ENCODE measurements at places on chromosomes 3 and 15.

GRCh38 chr3:42425736-42426407 lies 15.5 kb upstream of the LYZL4 start:
- DNase-seq, result no peak

GRCh38 chr15:101456057-101456739 lies 33.3 kb downstream of the PCSK6 start:
- DNase-seq, result peak; percentile 96

DNA sequence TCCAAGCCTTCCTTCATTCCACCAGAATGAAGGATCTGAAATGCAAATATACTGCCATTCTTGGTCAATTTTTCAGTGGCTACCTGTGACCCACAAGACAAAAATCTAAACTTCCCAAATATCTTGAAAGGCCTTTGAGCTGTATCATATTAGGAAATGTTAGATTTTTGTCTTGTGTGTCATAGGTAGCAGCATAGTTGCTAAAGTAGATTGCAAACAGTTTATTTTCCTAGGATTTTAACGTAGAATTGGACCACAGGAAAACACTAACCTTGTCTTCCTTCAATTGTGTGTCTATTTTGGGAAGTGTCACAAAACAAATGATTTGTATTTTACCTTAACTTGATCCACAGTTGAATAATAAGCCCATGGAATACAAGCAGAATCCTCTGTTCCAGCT lies 42.4 kb downstream of the CP start:
- no peak for DNase-seq

DNA sequence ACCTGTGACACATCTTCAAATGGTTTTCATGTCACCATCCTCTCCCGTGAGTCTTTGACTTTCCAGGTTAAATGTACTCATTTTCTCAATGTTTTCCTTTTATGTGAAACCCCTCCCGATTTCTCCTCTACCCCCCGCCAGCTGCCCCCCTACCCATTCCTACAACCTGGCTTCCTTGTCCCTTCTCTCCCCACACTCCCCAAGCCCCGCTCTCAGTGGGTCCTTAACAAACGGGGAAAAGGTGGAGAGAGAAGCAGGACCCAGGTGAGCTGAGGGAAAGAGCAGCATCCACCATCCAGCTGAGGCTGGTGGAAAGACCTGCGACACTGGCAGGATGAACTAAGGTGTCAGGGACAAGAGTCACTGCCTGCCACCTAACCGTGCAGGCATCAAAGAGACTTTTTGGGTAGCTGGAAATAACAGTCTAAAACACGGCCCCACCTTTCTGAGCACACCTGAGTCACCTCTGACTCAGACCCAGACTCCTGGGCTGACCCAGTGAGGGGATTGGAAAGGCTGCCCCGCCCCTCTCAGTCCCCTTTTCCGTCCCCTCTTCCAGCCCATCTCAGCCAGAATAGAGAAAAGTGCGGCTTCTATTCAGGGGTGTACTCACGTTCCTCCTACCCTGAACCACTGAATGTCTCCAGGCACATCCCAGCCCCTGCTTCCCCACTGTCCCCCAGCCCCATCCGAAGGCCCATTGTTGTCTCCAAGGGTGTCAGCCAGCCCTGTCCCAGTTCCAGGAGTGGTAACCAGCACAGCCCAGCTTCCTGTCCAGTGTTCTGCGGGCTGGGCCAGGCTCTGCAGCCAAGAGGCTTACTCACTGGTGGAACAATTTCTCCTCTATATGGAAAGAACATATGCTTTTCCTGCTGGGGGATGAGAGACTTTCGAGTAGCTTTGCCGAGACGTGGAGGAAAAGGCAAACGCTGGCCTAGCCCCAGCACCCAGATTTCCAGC lies 20.4 kb downstream of the ISG20 start:
- no peak for DNase-seq

DNA sequence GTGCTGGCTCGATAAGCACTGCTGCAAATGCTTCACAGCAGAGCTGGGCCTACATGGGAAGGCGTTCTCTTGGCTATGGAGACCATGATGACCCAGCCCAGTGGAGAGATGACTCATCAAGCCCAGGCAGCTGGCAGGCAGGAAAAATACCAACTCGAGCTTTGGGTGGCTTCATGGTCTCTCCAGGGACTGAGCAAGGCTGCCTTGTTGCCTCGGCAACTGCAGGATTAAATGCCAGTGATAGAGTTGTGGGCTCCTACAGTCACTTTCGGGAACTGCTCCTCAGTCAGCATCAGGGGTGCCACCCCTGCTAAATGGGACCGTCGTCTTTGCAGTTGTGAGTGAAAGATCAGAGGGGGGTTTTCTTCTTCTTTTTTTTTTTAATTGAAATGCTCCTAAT lies 54.6 kb upstream of the MYZAP start:
- no peak for DNase-seq

DNA sequence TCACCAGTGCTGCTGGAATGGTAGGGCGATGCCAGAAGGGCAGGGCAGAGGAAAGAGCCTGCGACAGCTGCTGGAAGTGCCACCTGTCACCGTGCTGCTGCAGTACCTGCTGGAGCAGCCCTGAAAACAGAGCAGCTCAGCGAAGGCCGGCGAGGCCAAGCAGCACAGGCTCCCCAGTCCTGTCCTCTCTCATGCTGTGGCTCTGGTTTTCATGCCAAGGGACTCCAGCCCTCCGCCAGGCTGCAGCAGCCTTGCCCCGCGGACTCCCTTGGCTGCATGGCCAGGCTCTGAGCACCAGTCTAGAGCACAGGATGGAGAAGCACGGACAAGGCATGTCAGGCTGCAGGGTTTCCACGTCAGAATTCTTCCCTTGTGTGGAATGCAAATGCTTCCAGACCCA lies 43.9 kb downstream of the ADCY5 start:
- DNase-seq, result no peak

DNA sequence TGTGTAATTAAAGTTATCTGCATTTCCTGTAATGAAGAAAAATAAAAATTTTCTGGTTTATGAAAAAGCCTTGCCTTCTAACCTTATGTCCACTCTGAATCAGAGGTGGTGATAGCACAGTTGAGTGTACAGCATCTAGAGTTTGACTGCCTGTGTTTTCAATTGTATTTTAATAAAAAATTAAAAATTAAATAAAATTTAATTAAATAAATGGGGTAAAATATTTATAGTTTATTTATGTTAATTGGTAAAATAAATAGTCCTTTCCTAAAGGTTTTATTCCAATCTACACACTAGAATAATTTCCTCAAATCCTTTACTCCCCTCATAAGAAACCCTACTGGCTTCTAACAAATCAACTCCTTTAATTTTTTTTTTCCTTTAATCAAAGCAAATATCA lies 111.8 kb upstream of the MYO5C start:
- DNase-seq, result no peak

GRCh38 chr3:140387244-140387643 lies 290.6 kb upstream of the TRIM42 start:
- DNase-seq, result no peak

DNA sequence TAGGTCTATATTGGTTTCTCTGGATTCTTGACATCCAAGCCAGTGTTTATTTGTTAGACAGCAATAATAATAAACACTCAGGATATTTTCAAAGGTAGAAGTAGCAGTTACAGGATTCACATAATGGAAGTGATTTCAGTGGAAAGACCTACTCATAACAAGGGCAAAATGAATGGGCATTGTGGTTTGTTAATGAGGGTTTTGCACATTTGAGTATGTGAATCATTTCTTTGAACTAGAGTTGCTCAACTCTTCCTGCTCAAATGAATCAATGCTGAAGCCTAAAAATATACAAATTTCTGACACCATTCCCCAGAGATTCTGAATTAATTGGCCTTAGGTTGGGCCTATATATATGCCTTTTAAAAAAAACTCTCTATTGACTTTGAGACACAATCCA lies 4.1 kb upstream of the COL6A5 start:
- DNase-seq, result no peak

DNA sequence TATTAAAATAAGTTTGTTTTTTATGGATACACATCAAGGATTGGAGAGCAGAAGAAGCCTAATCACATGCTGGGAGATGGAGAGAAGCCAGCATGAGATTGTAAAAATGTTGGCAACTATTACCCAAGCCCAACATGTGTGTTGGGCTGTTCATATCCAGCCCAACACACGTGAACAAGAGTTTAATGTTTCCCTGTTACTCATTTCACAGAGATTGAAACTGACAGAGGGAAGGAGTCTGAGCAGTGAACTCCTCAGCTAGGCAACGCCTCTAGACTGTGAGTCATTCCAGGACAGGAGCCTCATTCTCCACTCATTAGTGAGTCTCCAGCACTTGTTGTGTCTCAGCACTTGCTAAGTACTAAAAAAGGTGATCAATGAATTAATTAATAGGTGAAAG lies 43.2 kb upstream of the CMSS1 start:
- no peak for DNase-seq

DNA sequence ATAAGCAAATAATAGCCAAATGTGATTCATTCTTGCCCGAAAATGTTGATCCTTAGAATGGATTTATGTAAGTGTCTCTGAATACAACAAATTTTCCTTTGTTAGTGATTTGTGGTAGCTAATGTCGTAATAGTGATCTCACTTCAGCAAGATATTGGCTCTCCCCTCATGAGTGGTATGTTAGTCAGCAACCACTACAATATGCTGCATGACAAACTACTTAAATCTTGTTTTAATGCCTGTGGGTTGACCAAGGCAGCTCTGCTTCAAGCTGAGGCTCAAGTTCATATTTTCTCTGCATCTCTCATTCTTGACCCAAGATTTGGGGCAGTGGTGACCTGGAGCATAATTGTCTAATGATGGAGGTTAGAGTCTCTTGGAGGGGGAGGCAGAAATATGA lies 49.8 kb upstream of the GALNT15 start:
- no peak for DNase-seq

- peak; percentile 58 for DNase-seq
Measured at GRCh38 chr3:150830094-150830681, 67.2 kb upstream of the SIAH2 start.

GRCh38 chr15:50925281-50925680 lies 16.8 kb downstream of the AP4E1 start:
- no peak for DNase-seq

DNA sequence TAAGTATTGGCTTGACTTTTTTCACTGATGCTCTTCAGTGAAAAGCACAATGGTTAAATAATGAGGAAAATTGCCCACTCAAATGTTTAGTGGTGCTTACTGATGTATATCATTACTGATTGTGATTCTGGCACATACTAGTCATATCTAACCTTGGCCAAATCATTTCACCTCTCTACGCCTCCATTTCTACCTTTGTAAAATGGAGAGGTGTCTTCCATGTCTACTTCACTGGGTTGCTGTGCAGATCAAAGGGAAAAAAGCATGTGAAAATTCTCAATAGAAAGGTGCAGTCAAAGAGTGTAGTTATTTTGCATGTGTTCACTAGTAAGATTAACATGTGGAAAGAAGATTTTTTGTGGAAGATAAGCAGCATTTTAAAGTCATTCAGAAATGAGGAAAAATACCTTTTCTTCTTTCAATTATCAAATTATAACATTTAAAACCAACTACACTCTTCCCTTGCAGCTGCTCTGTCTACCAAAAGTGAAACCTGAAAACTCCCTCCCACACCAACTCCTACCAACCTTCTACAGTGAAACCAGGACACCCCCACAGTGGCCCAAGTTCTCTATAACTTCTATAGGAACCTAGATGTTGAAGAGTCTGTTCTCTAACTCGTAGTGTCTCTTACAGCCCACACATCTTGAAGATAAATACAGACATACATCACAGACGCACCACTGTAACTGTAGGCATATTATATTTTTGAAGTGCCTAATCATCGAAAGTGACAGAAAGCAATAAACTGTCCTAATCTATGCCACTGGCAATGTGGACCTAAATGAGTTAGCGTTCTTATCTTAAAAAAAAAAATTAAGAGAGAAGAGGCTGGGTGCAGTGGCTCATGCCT lies 1.4 kb downstream of the CD200R1 start:
- no peak for DNase-seq

GRCh38 chr3:119145500-119146167 lies at the start of gene TEX55:
TEX55 (plus strand) TSS chr3:119146165; CDS start chr3:119146190, 25 bp downstream.
- peak; percentile 9 for DNase-seq

- peak; percentile 20 for DNase-seq
Measured at GRCh38 chr3:38707730-38708129, 58.2 kb upstream of the SCN5A start.

- no peak for DNase-seq
Measured at GRCh38 chr15:34993412-34993811, 5.3 kb upstream of the ZNF770 start.

DNA sequence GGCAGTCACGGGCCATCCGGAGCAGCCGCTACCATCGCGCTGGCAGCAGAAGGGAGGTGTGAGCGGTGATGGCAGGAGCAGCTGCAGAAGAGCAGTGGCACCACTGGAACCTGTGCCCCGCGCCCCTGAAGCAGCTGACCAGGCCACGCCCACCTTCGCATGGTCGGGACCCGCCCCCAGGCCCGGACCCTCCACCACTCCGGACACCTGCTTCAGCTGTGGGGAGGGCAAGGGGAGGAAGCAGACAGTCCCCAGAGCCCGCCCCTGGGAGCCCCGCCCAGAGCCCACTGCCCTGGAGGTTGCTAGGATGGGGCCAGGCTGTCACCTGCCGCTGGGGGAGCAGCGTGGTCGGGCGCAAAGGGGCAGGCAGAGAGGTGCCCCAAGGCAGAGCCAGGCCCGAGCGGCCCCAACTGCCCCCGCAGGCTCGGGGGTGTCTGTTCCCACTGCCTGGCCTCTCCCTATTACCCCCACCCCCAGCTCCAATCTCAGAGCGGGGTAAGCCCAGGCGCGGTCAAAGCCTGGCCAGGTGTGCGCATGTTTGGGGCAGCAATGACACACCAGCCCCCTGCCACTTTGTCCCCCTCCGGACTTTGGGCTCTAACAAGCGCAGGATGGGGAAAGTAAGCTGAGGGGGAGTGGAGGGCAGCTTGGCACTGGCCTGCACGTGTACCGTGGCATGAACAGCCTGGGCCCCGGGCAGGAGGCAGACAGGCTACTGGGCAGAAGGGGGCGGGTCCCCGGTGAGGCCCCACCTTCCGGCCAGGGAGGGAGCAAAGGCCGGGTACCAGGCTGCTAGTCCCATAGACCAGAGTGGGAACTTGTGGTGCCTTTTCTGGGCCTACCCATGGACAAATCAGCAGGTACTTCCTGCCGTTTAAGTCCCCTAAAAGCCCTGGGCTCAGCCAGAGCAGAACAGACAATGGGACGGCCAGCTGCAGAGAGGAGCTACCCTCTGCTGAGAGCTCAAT lies 8.7 kb downstream of the SPCS1 start:
- no peak for DNase-seq

- no peak for DNase-seq
Measured at GRCh38 chr3:172868582-172869200, 118.2 kb downstream of the ECT2 start.

DNA sequence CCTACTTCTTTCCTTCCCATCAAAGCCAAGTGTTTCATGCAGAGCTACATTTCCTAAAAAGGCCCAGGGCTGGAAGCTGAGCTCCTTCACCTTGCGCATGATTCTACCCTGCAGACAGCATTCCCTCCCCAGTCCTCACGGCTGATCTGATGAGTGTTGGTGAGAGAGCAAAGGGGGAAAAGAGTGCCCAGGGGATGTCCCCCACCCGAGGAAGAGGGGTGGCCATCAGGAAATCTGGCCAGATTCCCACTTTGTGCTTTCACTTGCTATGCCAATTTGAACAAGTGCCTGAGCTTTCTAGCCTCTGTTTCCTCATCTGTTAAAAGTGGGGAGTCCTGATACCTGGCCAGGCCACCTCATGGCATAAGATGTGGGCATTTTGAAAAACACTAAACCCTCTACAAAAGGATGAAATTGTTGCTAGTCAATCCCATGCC lies 231.0 kb upstream of the TLE3 start:
- DNase-seq, result no peak

All from erythroblast (primary cell).